ENCODE measurements at places on chromosomes 2 and 18. TPM values are rescaled to one million over a fixed set of nuclear protein-coding genes. Genes with fewer than 3 reads are reported as not detected.

Gene MAPK4
- total RNA-seq = 1.7 TPM

Gene SERPINB4
- total RNA-seq = not detected

Gene STARD6
- not detected for total RNA-seq

Gene SLC23A3
- total RNA-seq = 3.5 TPM

Gene NCK2
- total RNA-seq = 44.6 TPM

Gene MREG
- total RNA-seq = 2.5 TPM

Gene ECEL1
- 7.2 TPM for total RNA-seq

DNA sequence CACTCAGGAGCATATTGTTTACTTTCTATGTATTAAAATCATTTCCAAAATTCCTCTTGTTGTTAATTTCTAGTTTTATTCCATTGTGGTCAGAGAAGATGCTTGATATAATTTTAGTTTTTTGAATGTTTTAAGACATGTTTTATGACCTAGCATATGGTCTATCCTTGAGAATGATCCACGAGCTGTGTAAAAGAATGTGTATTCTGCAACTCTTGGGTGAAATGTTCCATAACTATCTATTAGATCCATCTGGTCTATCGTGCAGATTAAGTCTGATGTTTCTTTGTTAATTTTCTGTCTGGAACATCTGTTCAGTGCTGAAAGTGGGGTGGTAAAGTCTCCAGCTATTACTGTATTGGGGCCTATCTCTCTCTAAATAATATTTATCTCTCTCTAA lies 83.3 kb upstream of the EPAS1 start:
- H3K27me3 ChIP-seq = no peaks in the 10 kb centered on the region
- no peaks in the 10 kb centered on the region for H3K4me1 ChIP-seq
- no peak overlapping the region for H3K4me3 ChIP-seq

DNA sequence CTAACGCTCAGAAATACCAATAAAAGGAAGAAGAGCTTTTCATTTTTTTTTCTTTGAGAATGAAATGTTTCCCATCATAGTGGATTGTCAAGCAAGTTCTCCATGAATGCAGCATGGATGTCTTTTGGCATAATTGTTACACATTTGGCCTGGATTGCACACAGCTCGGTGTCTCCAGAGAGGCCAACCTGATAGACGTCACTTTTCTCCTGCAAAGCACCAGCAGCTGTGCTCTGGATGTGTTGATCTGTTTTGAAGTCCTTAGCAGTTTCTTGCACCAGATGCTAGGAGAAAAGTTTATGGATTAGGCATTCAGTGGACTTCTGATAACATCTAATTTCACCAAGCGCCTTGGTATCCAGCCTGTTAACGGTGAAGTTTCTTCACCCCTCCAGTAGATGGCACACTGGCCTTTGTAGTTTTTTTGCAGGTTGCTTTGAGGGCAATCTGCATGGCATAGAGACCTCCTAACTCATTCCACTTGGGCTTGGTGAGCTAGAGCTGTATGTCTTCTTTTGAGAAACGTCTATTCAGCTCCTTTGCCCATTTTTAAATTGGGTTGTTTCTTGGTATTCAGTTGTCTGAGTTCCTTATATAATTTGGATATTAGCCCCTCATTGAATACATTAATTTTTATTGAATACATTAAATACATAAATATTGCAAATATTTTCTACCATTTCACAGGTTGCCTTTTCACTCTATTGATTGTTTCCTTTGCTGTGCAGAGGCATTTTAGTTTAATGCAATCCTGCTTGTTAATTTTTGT lies 59.7 kb downstream of the PTH2R start:
- H3K4me1 ChIP-seq = no peaks in the 10 kb centered on the region
- no peaks in the 10 kb centered on the region for H3K27me3 ChIP-seq
- no peaks in the 10 kb centered on the region for H3K36me3 ChIP-seq
- no peak overlapping the region for H3K27ac ChIP-seq
- H3K4me3 ChIP-seq = no peak overlapping the region
- no peak for DNase-seq

DNA sequence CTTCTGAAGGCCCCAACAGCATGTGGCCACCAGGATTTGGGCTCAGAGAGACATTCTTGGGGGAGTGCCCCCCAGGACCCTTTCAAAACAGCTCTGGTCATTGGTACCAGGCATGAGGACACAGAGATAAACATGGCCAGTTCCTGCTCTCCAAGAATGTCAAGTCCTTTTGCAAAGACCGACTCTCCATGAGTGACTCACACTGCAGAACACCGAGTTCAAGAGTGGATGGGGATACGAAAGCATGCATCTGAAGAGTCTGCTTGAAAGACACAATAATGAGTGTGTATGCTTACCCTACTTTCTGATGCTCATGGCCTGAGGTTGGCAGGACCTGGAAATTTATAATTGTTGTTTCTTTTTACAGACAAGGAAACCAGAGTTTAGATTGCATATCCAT lies 450.6 kb downstream of the TSN start:
- no peak for DNase-seq
- no peak overlapping the region for H3K4me3 ChIP-seq
- H3K36me3 ChIP-seq = no peaks in the 10 kb centered on the region
- H3K27ac ChIP-seq = no peak overlapping the region
- H3K4me1 ChIP-seq = no peaks in the 10 kb centered on the region

- H3K27ac ChIP-seq = no peak overlapping the region
- H3K4me3 ChIP-seq = no peak overlapping the region
- DNase-seq = no peak
Observed at GRCh38 chr2:208013285-208014178, 11.8 kb downstream of the PLEKHM3 start.

DNA sequence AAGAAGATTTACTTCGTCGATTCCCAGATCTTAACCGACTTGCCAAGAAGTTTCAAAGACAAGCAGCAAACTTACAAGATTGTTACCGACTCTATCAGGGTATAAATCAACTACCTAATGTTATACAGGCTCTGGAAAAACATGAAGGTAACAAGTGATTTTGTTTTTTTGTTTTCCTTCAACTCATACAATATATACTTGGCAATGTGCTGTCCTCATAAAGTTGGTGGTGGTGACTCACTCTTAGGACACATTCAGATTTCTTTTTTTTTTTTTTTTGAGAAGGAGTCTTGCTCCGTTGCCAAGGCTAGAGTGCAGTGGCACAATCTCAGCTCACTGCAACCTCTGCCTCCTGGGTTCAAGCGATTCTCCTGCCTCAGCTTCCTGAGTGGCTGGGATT lies 26.8 kb downstream of the MSH2 start:
- H3K4me1 ChIP-seq = no peaks in the 10 kb centered on the region
- no peak overlapping the region for H3K27ac ChIP-seq

DNA sequence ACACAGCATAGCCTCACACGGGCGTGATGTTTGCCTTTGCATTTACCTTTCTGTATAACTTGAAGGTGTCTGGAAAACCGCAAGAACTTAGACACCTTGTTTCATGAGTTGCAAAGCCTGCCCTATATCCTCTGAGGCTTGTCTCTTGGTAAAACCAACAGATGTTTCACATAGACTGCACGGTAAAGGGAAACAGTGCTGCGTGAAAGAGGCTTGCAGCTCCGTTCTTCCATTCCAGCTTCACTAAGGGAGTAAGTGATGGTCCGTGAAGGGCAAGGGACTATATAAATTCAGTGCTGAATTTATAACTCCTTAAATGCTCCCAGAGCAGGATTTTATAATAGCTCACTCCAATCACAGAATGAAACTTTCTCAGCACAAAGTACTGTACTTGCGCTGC lies 360.5 kb downstream of the SOX11 start:
- H3K36me3 ChIP-seq = no peaks in the 10 kb centered on the region
- no peak overlapping the region for H3K27ac ChIP-seq
- no peak for DNase-seq
- H3K27me3 ChIP-seq = no peaks in the 10 kb centered on the region

GRCh38 chr2:85435981-85436835 lies 17.7 kb downstream of the SH2D6 start:
- no peaks in the 10 kb centered on the region for H3K4me1 ChIP-seq
- H3K4me3 ChIP-seq = no peak overlapping the region
- no peak overlapping the region for H3K27ac ChIP-seq
- H3K36me3 ChIP-seq = no peaks in the 10 kb centered on the region
- no peaks in the 10 kb centered on the region for H3K27me3 ChIP-seq
- no peak for DNase-seq

- no peaks in the 10 kb centered on the region for H3K4me1 ChIP-seq
- H3K27me3 ChIP-seq = no peaks in the 10 kb centered on the region
- no peak overlapping the region for H3K4me3 ChIP-seq
- no peak for DNase-seq
Observed at GRCh38 chr18:76475450-76476194, 19.4 kb downstream of the ZNF516 start.

- H3K4me1 ChIP-seq = no peaks in the 10 kb centered on the region
- no peak overlapping the region for H3K4me3 ChIP-seq
- H3K36me3 ChIP-seq = no peaks in the 10 kb centered on the region
- H3K27ac ChIP-seq = no peak overlapping the region
- no peaks in the 10 kb centered on the region for H3K27me3 ChIP-seq
- no peak for DNase-seq
Observed at GRCh38 chr2:225008179-225008856, 34.0 kb downstream of the DOCK10 start.

- no peak overlapping the region for H3K4me3 ChIP-seq
- no peak overlapping the region for H3K27ac ChIP-seq
- no peaks in the 10 kb centered on the region for H3K36me3 ChIP-seq
- H3K27me3 ChIP-seq = no peaks in the 10 kb centered on the region
- DNase-seq = no peak
Observed at GRCh38 chr2:138962686-138963085, 182.5 kb upstream of the NXPH2 start.

- no peaks in the 10 kb centered on the region for H3K4me1 ChIP-seq
- no peak overlapping the region for H3K27ac ChIP-seq
- no peaks in the 10 kb centered on the region for H3K27me3 ChIP-seq
- no peak for DNase-seq
- no peak overlapping the region for H3K4me3 ChIP-seq
Observed at GRCh38 chr2:68784915-68785314, 50.3 kb downstream of the ARHGAP25 start.

- H3K4me1 ChIP-seq = no peaks in the 10 kb centered on the region
- no peaks in the 10 kb centered on the region for H3K27me3 ChIP-seq
- DNase-seq = no peak
- H3K36me3 ChIP-seq = no peaks in the 10 kb centered on the region
- no peak overlapping the region for H3K27ac ChIP-seq
- no peak overlapping the region for H3K4me3 ChIP-seq
Observed at GRCh38 chr2:1940679-1941078, 196.4 kb upstream of the PXDN start.

- DNase-seq = no peak
- no peak overlapping the region for H3K4me3 ChIP-seq
- no peaks in the 10 kb centered on the region for H3K4me1 ChIP-seq
- H3K27me3 ChIP-seq = no peaks in the 10 kb centered on the region
Observed at GRCh38 chr2:232541961-232542714, 2.6 kb downstream of the CHRNG start.

- no peak overlapping the region for H3K27ac ChIP-seq
- no peak overlapping the region for H3K4me3 ChIP-seq
- DNase-seq = no peak
Observed at GRCh38 chr2:30679426-30680088, 127.7 kb downstream of the CAPN13 start.

- H3K27ac ChIP-seq = no peak overlapping the region
- DNase-seq = no peak
- H3K4me1 ChIP-seq = no peaks in the 10 kb centered on the region
- H3K27me3 ChIP-seq = no peaks in the 10 kb centered on the region
Observed at GRCh38 chr2:31097962-31098613, 40.2 kb downstream of the GALNT14 start.

GRCh38 chr2:234880551-234881211 lies 71.1 kb upstream of the SH3BP4 start:
- H3K4me1 ChIP-seq = no peaks in the 10 kb centered on the region
- no peaks in the 10 kb centered on the region for H3K36me3 ChIP-seq
- H3K27me3 ChIP-seq = no peaks in the 10 kb centered on the region

DNA sequence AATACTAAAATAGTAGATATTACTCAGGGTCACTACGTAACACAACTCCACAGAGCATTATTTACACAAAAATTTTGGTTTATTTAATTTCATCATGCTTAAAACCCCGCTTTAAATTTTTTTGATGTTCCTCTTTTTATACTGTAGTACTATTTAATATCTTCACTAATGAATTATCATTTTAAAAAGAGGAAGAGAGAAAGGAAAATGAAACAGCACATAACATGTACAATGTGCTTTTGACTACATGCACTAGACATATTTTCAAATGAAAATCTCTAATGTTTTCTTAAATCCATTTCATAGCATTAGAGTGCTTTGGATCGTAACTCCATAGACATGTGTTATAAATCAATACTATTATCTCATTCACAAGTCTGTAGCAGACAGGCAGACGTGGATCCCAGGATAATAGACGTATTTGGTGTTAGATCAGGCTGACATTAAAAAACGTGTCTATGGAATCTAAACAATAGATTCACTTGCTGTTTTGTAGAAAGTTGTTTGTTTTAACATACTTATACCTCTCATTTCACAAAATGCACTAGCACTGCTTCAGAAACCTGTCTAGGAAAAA lies 897.0 kb downstream of the CPS1 start:
- H3K27ac ChIP-seq = no peak overlapping the region
- no peaks in the 10 kb centered on the region for H3K4me1 ChIP-seq
- no peaks in the 10 kb centered on the region for H3K27me3 ChIP-seq
- H3K36me3 ChIP-seq = no peaks in the 10 kb centered on the region
- DNase-seq = no peak

- H3K27me3 ChIP-seq = no peaks in the 10 kb centered on the region
- DNase-seq = no peak
- H3K4me1 ChIP-seq = peaks cover 3% of the 10 kb centered on the region
- peak overlapping the region; percentile 13 for H3K27ac ChIP-seq
Observed at GRCh38 chr2:151842830-151843690, 14.8 kb upstream of the ARL5A start.

GRCh38 chr18:22670914-22671313 lies 253.2 kb upstream of the CTAGE1 start:
- no peaks in the 10 kb centered on the region for H3K27me3 ChIP-seq
- DNase-seq = no peak
- H3K27ac ChIP-seq = no peak overlapping the region
- peaks cover 4% of the 10 kb centered on the region for H3K4me1 ChIP-seq
- no peak overlapping the region for H3K4me3 ChIP-seq

- no peaks in the 10 kb centered on the region for H3K36me3 ChIP-seq
- H3K4me3 ChIP-seq = peak overlapping the region; percentile 32
- peaks cover 2% of the 10 kb centered on the region for H3K4me1 ChIP-seq
Observed at GRCh38 chr2:232632229-232632903, 1.0 kb upstream of the EFHD1 start.

DNA sequence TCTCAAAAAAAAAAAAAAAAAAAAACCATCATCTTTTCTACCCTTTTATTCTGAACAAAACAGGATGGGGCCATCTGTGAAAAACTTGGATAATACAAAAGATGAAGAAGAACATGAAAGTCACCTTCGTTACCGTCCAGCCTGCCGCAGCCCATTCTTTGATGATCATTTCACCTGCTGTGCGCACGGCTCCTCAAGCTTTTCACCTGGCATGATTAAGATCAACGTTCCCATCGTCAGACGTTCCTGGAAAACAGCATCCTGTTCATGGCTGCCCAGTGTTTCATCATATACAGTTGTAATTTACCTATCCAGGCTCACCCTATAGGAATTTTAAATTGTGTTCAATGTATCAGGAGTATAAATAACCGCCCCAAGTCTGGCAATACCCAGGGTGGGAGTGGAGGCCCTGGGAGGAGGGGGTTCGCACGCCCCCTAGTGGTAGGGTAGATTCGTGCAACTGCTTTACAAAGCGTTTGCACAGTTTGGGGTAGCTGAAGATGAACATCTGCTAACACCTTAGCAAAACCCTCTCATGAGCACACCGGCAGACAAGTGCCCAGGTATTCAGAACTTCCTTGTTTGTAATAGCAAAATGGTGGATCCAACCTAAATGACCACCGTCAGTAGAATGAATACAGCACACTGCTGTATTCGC lies 49.0 kb upstream of the GLI2 start:
- H3K27ac ChIP-seq = no peak overlapping the region
- H3K36me3 ChIP-seq = no peaks in the 10 kb centered on the region
- DNase-seq = no peak
- H3K4me1 ChIP-seq = no peaks in the 10 kb centered on the region
- H3K4me3 ChIP-seq = no peak overlapping the region
- no peaks in the 10 kb centered on the region for H3K27me3 ChIP-seq
